Esophagus squamous epithelium (tissue), 5 donors: ENCODE measurements at places on chromosomes 16 and 17.

DNA sequence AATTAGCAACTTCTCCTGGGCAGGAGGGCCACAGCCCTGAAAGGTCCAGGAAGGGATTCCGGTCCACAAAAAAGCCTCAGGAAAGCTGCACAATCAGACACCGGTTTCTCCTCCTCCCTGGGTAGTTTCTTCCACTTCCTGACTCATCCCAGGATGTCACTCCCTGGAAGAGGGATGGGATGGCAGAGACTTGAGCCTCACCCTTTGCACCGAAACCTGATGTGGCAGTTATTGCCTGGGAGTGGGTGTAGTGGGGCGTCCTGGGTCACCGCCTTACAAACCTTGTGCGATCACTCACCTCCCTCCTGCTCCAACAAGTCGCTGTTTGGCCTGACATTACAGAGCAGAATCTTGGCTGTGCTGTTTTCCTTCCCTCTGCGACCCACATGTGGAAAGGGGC, 70.8 kb downstream of the LYRM1 start:
- no peak for DNase-seq

GRCh38 chr17:74863420-74864296, 4.0 kb upstream of the GRIN2C start:
- no peak for DNase-seq

DNA sequence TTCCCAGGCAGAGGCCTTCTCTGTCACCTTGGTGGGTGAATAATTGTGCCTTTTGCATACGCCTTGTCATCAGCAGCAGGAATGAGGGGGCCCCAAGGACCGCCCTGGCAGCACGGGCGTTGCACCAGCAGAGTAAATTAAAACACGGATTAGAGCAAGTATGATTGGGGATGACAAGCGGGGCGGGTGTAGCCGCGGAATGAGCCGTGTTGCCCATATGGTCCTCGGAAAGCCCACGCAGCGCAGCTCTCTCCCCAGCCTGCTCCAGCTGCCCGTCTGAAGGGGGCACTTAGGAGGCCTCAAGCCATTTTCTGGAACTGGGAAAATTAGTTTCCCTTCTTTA, 299.4 kb upstream of the IRX3 start:
- DNase-seq, result no peak

DNA sequence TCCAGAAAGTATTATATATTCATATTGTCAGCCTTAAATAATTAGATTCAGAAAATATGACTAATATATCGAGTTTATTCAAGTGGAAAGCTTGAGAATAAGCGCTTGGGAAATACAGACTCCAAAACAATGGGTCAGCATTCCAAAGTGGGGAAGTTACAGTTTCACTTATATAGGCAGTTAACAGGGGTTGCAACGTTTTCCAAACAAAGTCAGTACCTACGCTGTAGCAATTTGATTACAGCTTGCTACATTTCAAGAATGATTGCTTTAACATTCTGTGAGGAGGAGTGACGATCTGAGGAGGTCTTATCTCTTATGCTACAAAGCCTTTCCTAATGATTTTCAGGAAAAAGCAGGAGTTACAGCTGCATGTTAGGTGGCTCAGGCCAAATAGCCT, 34.2 kb upstream of the HS3ST3A1 start:
- DNase-seq, result no peak

DNA sequence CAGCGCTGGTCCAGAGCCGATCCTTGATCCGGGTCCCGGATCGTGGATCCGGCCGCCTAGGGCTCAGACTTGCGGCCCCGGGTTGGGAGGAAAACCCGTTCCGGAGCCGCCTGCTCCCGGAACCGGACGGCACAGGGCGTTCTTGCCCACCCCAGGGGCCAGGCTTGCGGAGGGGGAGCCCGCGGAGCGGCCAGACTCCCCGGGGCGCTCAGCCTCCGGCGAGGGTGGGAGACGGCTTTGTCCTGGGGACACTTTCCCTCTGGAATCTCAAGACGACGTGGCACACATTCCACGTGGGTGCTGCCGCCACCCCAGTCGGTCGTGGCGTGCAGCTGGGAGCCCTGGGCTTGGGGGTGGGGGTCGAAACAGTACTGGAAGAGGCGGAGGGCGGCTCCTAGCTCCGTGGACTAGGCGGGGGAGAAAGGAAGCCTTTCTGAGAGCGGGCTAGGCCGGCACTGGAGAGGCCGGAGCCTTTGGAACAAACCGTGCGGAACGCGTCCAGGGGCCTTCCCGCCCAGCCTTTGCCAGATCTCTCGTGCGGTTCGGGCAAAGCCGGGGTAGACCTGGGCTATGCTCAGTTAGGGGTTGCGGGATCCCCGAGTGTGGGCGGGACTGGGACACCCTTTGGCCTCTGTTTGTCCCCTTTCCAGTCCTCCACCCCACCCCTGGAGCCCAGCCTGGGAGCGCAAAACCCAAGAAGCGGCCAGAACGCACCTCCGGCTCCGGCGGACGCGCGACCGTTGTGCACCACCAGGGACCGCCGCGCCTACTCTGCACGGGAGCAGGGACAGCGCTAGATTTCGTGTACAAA, 26.5 kb downstream of the SREBF1 start:
- DNase-seq, result no peak
